ENCODE measurements at places on chromosomes 6 and 20. TPM values are rescaled to one million over a fixed set of nuclear protein-coding genes. Genes with fewer than 3 reads are reported as not detected.

Gene HACE1
- polyA plus RNA-seq = 20.4 TPM

Gene TP53RK
- 14.7 TPM for polyA plus RNA-seq

Gene PNPLA1
- polyA plus RNA-seq = 2.6 TPM

Gene CDH26
- polyA plus RNA-seq = 1.4 TPM

GRCh38 chr20:1748777-1749176 lies 91.2 kb upstream of the SIRPG start:
- no peak for DNase-seq

DNA sequence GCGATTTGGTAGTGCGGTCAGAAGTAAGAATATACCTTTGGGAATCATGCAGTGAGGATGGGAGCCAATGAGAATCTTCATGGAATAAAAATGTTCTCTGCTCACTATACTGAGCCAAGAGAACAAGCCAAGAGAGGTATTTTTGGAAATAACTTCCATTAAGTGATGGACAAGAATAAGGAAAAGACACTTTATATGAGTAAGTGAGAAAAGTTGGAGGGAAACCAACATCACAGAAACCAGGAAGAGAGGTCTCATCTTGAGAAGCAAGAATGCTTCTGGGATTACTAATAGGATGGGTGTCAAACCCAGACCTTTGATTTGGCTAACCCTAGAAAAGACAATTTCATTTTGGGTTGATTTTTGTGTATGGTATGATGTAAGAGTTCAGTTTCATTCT lies 181.2 kb upstream of the JAG1 start:
- DNase-seq = no peak

DNA sequence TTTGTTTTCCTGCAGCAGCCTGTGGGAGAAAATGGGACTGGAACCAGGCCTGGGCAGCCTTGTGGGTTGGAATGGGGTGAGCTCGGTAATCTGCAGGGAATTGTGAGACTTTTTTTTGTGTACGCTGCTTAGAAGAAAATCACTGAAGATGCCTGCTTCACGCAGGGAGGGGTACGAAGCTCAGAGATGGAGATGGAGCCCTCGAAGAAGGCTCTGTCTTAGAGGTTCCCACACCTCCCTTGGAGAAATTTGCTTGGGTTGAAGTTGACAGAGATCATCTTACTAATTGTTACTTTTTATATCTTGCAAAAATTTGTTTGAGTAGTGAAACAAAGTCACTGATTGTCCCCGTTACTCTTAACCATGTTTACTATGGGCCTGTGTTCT lies 894 bp downstream of the PYGB start:
- DNase-seq = no peak

- DNase-seq = no peak
Observed at GRCh38 chr6:14734416-14735340, 511.2 kb upstream of the JARID2 start.

GRCh38 chr20:1381753-1382591 lies 10.9 kb downstream of the FKBP1A start:
- DNase-seq = no peak

GRCh38 chr20:36177716-36178115 lies 23.2 kb downstream of the EPB41L1 start:
- no peak for DNase-seq

DNA sequence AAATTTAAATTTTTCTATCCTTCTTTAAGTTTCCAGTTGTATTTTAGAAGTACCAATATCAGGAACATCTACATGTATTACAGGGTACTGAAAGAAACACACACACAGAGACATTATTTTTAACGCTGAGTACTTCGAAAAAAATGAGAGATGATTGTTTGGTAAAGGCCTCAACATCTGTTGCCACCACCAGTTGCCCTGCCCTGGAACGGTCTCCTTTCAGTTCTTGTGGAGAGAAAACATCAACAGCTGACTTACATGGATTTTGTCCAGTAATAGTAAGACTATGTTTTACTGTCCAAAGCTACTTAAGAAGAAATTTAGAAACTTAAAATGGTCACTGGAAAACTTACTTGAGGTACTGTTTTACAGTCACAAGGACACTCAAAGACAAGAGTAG lies 16.7 kb downstream of the HMGCLL1 start:
- DNase-seq = no peak

DNA sequence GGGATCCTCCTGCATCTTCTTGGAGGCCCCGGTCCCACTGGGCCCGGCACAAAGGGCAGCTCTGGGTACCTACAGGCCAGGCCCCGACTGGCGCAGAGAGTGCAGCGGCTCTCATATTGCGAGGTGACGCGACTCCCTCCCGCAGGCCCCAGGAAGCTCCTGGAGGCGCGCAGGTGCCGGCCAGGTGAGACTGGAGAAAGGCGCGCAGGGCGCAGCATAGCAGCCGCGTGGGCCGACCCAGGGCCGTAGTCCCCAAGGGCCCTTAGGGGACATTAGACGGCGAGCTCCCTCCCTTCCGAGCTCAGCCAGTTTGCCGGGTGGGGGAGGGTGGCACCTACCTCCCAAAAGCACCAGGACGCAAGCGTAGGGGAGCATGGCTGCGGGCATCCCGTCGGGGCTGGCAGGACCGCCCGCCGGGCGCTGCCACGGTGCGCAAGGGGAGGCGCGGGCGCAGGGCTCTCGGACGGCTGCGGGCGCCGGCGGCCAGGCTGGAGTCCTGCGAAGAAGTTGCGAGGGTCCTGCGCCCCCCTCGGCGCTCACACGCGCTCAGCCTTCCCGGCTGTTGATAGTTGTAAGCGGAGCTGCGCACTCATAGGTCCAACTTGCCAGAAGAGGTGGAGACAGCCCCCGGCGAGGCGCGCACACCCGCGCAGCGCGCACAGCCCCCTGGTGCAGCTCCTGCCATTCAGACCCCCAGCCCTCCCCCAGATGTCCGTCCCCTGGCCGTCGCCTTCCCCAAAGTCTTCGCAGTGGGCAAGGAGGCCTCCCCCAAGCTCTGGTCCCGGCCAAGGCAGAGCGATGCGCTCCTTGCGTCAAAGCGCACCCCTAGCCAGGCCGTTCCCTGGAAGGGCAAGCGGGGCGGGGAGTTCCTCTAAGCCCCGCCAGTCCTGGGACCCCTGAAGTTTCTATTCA lies 622 bp downstream of the APCDD1L start:
- DNase-seq = no peak

DNA sequence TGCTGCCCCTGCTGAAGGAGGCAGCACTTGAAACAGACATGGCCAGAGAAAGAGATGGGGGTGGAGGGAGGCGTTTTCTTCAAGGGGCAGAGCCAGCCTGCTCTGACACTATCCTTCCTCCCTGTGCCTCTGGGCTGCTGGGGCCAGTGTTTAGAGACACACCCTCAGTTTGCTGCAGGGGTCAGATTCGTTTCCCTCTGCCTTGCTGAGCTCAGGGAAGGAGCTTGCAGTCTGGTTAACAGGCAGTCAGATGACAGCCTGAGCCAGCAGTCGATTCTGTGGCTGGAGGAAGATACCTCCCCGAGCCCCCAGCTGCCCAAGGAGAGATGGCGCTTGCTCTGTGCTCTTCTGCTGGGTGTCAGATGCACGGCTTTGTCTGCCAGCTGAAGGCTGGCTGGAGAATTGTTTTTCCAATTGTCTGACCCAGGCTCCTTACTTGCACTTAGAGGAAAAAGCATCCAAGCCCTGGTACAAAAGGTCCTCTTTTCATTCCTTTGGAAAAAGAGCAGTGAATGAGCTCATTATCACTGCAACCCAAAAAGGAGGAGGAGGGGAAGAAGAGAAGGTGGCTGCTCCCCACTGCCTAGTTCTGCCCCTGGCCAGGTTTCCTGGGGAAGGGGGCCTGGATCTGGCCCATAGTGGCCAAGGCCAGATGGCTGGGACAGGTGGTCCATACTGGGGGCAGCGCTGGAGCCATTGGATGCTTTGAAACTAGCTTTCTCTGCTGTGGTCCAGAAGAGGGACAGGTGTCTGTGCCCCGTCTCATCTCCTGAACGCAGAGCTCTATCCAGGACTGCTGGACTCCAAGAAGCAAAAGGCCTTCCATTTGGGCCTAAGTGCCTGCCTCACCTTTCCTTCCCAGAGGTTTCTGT lies 88.2 kb downstream of the TCP11 start:
- DNase-seq = no peak

Data from left renal pelvis (tissue), 4 donors.